ENCODE measurements at places on chromosomes 7 and 10.

GRCh38 chr10:85601526-85601925, 765.1 kb downstream of the GRID1 start:
- no peak for DNase-seq

DNA sequence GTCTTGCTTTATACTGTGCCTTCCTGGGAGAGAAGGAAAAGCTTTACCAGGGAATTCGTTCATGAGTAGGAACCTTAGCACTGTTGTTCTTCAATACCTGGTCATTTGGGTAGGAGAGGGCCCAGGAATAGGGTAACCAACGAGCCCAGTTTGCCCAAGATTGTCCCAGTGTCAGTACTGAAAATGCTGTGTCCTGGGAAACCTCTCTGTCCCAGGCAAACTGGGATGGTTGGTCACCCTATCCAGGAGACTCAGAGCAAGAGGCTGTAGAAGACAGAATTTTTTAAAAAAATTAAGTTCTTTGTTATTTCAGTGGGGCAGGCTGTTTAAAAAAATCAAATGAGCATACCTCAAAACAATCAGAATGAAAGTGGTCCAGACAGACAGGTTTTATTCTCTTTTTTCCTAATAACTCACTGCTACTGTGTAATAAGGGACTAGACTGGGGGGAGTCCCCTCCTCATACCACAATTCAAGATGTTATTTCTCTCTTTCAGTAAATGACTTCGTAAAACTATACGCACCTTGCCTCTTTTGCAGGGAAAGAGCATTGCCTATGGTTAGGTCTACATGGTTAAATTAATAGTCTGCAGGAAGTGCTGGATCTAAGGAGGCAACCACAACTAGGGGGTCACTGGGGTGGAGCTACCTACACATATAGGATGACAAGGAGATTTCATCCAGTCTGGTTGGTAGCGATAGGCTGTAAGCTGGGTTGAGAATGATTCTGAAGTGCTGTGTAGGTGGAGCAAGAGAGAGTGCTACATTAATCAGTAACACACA, 41.1 kb upstream of the FAM133B start:
- DNase-seq, result peak; percentile 92

DNA sequence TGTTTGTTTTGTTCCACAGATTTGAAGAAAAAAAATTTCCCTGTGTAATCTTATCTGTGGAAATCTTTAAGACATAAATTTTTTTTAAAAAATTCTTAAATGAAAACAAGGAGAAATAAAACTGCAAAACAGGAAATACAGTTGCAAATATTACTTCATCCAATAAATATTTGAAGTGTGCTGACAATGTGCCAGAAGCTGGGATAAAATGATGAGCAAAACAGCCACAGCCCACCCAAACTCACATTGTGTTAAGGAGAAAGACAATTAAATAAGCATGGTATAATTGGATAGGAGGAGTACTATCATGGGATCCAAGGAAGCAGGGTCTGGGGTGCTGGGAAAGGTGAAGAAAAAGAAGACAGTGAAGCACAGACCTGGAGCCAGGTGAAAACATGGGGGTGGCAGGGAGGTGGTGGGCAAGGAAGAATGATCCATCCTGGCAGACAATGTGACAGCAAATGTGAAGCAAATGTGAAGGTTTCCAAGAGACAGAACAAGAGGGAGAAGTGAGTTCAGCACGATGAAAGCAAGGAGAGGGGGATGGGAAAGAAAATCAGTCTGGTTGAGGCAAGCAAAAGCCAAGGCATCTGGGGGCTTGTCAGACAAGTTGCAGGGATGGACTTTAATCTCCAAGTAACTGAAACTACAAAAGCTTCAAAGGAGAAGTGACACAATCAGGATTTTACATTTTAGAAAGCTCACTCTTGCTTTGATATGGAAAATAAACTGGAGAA, 135.9 kb downstream of the HIBADH start:
- no peak for DNase-seq

GRCh38 chr7:601595-602340, 82.1 kb upstream of the PDGFA start:
- peak; percentile 97 for DNase-seq

- no peak for DNase-seq
Observed at GRCh38 chr7:44259547-44260457, 59.0 kb downstream of the YKT6 start.

GRCh38 chr7:132434041-132434440, 142.2 kb downstream of the PLXNA4 start:
- DNase-seq, result no peak

GRCh38 chr7:2279896-2280295, 34.3 kb downstream of the SNX8 start:
- DNase-seq, result peak; percentile 10

- peak; percentile 64 for DNase-seq
Observed at GRCh38 chr10:93893646-93894515, at the start of gene SLC35G1. Gene SLC35G1 (plus strand): TSS chr10:93893978. CDS start chr10:93894034, 56 bp downstream.

- no peak for DNase-seq
Observed at GRCh38 chr10:91146146-91146545, 74.3 kb upstream of the PCGF5 start.

- DNase-seq, result no peak
Observed at GRCh38 chr10:12788277-12788676, 213.2 kb downstream of the CCDC3 start.

DNA sequence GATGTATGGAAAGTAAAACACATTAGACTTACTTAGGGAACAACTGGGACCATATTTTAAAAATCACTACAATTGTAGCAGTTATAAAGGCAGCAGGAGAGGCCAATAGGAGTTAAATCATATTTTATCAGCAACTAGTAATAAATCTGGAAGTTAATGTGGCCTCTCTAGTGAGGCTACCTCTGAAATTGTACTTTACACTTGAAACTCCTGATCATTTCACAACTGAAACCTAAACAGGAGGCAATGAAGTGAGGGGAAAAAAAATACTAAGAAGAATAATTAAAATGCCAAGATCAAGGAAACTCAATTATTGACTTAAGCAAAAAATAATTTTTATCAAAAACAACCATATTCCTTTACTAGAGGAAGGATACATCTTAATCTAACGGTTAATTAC, 265.6 kb upstream of the HGF start:
- DNase-seq, result no peak

- DNase-seq, result no peak
Observed at GRCh38 chr7:17460665-17461064, 162.2 kb downstream of the AHR start.

- no peak for DNase-seq
Observed at GRCh38 chr7:36224934-36225858, 72.1 kb downstream of the EEPD1 start.

Measured in common myeloid progenitor, CD34-positive (primary cell).